Jurkat, Clone E6-1 (cell line): ENCODE measurements at places on chromosomes 6 and 20.
A peak's percentile ranks its signal among the peaks of the same experiment; 100 is the strongest.

DNA sequence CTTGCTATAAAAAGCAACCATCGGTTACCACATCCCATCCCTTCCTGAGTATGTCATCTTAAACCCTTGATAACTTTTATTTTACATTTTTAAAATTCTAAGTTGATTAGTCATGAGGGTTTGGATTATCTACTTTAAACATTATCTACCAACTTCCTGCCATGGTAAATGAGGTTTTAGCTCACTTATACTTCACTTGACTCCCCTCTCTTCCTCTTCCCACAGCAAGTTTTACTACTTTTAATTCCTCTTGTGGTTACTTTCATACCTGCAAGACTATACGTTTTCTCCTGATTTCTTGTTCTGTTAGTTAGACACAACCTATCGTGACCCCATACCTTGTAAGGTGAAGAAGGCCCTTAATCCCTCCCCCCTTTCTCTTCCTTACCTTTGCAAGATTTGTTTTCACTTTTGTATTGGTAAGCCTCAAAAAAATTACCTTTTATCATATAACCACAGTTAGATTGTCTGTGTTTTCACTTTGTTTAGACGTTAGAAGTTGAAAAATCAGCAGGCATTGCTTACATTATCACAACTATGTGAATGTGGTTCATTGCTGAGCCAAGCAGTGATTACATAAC, 60.1 kb upstream of the OGFRL1 start:
- DNase-seq = peak; percentile 77

- no peak for DNase-seq
Measured at GRCh38 chr6:162942866-162943265, 215.1 kb downstream of the PACRG start.

DNA sequence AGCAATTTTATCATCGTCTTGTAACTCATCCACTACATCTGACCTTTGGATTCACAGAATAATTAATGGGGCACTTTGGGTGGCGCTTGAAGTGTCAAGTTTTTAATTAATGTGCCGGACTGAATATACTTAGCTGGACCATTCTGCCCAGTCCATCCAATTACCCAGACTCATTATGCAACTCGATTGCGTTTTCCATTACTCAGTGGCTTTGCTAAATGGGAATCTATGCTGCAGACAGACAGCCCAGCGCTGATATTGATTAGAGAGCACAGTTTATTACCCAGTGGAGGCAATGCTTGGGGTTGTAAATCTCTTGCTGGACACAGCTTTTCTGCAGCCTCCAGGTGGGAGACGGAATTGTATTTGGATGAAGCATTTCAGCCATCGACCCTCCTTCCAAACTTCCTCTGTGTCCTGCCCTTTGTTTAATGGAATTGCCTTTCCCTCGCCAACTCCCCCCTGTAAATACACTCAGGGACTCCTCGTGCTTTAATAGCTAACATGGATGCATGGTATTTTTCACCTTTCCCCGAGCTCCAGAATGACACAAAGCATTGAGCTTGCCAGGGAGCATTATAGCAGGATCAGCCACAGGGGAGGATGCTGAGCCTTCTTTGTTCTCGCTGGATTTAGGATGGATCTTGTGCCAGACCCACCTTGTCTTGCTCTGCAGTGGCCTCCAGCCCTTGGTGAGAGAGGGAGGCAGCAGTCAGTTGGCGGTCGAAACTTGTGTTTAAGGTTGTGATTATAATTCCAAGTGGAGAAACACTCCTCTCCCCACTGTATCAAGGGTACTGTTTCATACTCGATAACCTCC, 59.7 kb downstream of the EDN3 start:
- DNase-seq = no peak

GRCh38 chr6:138278326-138278725, 60.0 kb upstream of the PBOV1 start:
- DNase-seq = no peak

- no peak for DNase-seq
Measured at GRCh38 chr20:62511300-62511914, 35.6 kb upstream of the GATA5 start.
